ENCODE measurements at places on chromosomes 2 and 18.

- no peak for DNase-seq
Measured at GRCh38 chr2:135797497-135798274, 39.3 kb downstream of the LCT start.

GRCh38 chr2:224190936-224191270, 151.8 kb upstream of the SERPINE2 start:
- no peak for DNase-seq

- DNase-seq = no peak
Measured at GRCh38 chr2:37812941-37813730, 112.0 kb upstream of the RMDN2 start.

GRCh38 chr2:15720561-15721307, 129.1 kb downstream of the DDX1 start:
- no peak for DNase-seq

- DNase-seq = no peak
Measured at GRCh38 chr2:120960770-120961366, 225.2 kb downstream of the GLI2 start.

DNA sequence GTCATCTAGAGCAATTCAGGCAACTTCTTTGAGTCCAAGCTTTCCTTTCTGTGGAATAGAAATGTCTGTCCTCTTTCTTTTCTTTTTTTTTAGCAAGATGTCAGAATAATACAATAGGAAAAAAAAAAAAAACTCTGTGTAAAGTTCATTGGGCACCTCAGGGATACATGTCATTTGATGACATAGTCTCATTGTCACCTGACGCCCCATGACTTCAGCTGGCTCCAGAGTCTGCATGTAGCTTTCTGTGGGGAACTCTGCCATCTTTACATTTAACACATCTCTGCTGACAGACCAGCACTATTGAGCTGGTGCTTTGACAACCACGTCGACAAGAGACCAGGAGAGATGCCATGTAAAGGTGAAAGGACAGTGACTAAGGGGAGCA, 172.5 kb upstream of the KLF7 start:
- DNase-seq = no peak

GRCh38 chr2:209977386-209978239, 24.8 kb upstream of the RPE start:
- DNase-seq = no peak

GRCh38 chr2:174176898-174177297, 71.4 kb downstream of the OLA1 start:
- DNase-seq = no peak

- no peak for DNase-seq
Measured at GRCh38 chr18:59197636-59198035, 22.3 kb upstream of the GRP start.

- DNase-seq = no peak
Measured at GRCh38 chr2:128347171-128347558, 28.5 kb upstream of the HS6ST1 start.

- no peak for DNase-seq
Measured at GRCh38 chr2:20139407-20140172, 85.3 kb downstream of the SDC1 start.

DNA sequence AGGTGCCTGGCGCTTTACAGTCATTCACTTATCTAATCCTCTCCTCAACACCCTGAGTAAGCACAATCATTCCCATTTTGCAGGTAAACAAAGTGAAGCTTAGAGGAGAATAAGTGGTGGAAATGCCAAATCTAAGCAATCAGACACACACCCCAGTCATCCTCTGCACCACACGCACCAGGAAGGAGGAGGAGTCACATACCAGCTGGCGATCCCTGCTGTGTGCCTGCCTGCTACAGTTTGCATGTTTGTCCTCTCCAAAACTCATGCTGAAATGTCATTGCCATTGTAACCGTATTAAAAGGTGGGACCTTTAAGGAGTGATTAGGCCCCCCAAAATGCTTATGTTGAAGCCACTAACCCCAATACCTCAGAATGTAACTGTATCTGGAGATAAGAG, 93.7 kb downstream of the LOXHD1 start:
- no peak for DNase-seq

All from cortex of kidney (tissue), 1 donor.